ENCODE measurements at places on chromosomes 13 and 19.

DNA sequence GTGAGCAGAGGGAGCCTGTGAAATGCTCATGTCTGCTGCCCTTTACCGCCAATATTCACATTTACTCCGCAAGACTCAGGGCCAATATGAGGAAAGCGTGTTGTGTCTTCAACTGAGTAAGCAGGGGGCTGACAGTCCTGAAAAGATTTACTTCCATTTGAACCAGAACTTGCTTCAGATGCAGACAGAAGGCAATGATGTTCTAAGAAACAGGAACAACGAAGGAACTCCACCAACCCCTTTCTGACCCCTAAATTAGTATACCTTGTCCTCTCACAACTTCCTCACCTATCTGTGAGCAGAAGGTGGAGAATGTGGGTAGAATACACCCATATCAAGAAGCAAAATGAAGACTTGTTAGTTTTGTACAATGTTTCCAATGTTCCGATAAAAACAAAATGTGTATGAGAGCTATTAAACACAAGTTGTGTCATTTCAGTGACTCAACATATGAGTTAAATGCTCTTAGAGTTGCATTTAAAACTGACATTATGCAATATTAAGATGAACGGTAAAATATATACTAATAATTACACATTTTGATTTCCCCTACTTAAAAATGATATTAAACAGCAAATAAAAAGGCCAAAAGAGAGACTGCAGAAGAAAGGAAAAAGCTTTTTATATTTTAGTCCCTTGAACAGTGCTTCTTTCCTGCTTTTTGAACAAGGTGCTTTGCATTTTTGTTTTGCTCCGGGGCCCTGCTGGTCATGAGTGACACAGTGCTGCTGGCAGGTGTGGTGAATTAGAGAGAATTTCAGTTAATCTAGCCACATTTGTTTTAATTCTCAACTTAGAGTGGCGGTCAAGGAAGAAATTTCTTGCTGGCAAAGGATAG is 16.0 kb downstream of the TMEM272 start:
- no peak for DNase-seq

DNA sequence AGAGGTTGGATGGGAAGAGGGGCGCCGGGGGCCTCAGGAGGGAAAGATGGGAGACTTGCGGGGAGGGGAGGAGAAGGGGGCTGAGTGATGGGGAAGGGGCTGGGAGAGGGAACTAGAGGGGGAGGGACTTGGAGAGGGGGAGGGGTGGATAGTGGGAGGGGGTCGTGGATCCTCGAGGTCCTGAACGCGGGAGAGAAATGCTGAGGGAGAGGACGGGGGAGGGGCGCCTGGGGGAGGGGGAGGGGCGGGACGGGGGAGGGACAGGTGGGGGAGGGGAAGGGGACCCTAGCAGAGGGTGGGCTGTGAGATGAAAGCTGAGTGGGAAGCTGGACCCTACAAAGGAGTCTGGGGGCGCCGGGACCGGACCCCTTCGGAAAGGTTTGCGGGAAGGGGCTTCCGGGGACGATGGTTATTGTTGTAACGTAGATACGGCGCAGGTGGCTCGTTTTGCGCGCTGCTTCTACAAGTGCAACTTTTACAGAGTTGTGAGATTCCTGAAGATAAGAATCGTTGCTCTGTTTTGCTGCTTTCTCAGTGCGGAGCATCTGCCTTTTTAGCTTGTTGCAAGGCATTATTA is 418 bp downstream of the ZNF444 start:
- DNase-seq, result no peak

DNA sequence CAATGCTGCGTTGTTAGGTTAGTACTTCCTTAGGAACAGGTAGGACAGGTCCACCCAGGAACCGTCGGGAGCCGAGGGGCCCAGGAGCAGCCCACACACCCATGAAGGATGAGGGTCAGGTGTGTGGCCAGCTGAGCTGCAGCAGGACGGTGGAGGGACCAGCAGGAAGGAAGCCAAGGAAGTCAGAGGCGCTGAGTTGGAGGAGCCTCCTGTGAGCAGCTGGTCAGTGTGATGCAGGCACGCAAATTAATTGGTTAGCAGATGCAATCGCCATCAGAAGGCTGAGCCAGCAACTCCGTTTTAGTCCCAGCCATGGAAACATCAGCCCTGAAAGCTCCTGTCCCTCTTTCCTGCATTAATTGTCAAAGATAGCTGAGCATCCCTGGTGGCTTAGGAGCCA is 114.9 kb upstream of the SOX1 start:
- DNase-seq, result no peak

- DNase-seq, result no peak
These were observed 60.3 kb downstream of the ERCC5 start for GRCh38 chr13:102905905-102906771.

- DNase-seq, result no peak
These were observed 1.2 kb downstream of the NUDT15 start for GRCh38 chr13:48038761-48039160.

GRCh38 chr13:53873558-53873957 is 844.9 kb downstream of the OLFM4 start:
- no peak for DNase-seq

DNA sequence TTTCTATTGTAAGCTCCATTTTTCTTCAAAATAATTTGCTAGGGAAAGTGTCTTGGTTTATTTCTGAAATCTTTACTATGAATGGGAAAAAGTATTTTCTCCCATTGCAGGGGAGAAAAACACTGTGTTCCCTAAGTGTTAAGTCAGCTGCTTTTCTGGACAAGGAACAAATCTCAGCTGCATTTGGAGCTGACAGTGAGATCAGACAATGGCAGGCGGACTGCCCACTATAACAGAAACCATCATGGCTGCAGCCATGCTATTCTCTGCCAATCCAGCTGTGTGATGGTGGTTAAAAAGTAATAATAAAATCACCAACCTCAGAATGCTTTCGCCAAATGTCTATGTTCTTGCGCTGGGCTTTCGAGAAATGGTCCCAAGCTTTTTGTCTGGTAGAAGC is 302.7 kb downstream of the DNAJC15 start:
- no peak for DNase-seq

- DNase-seq, result no peak
These were observed 34.8 kb upstream of the C1QTNF9 start for GRCh38 chr13:24274452-24275021.

DNA sequence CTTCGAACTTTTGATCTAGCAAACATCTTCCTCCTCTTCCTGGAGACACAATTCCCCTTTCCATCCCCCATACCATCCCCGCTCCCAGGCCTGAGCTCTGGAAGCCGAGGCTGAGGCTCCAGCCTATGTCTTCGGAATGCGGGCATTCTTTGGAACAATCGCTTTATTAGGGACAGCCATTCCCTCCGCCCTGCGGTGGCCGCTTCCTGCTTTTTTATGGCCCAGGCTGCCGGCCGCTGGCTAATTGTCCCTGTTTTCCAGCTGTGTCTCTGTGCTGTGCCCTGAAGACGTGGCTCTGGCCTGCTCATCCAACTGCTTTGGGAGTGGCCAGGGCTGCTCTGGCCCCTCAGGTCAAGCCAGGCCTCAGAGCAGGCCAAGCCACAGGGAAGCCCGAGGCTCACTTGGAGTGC is 2.1 kb upstream of the CDX2 start:
- DNase-seq, result no peak

GRCh38 chr13:105948143-105948542 is 587.3 kb downstream of the EFNB2 start:
- DNase-seq, result no peak

- no peak for DNase-seq
These were observed 58.5 kb downstream of the C13orf42 start for GRCh38 chr13:51052581-51052980.

Data from NCI-H1694 treated with DMSO at 0.1 percent for 48 hours (cell line).